ENCODE measurements at places on chromosomes 7 and 10. TPM values are rescaled to one million over a fixed set of nuclear protein-coding genes. Genes with fewer than 3 reads are reported as not detected.

GRCh38 chr7:85737426-85737825 is 550.6 kb upstream of the SEMA3D start:
- DNase-seq = no peak

DNA sequence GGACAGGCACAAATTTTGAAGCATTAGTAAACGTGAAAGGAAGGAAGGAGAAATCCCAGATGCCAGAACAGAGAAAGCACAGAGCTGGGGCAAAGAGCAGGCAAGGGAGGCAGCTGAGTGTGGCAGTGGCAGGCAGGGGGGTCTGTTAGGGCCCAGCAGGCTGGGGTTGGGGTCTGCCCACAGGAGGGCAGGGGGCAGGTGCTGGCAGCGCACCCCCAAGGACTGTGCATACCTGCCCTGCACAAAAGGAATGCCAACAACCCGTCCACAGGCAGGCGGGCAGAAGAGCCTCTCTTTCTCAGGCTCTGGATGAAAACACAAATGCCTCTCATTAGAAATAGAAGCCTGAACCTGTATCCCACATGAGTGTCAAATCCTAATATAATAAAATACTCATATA is 552.3 kb downstream of the PTPRN2 start:
- DNase-seq = no peak

- no peak for DNase-seq
Observed at GRCh38 chr10:124210263-124210662, 116.9 kb upstream of the CHST15 start.

GRCh38 chr7:21966271-21966670 is 20.6 kb upstream of the CDCA7L start:
- no peak for DNase-seq

DNA sequence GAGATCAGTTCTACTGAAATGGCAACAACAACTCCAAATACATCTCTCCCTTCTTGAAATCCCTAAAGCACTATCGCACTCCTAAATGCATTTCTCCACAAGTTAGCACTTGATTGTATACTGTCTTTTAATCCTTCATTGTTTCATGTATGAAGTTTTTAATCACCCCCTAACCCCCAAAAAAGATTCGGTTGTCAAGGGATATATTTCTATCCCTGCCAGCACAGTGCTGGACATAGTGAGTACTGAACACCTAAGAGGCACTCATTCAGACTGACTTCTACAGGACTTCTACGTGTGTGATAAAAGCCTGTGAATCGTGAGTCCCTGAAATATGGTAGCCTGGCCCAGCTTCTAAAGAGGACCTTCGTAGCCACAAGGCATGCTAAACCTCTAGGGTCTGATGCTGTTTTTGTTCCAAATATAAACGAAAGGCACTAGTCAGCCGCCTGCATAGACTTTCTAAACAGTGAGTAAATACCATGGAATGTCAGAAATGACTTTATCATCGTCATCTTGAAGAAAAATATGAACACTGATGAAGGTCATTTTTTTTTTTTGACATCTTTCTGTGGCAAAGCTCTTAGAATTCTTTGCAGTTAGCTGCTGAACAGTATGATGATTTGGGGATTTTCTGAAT is 14.6 kb upstream of the ZSCAN21 start:
- DNase-seq = peak; percentile 95

- no peak for DNase-seq
Observed at GRCh38 chr7:123569352-123570010, 11.9 kb upstream of the NDUFA5 start.

- no peak for DNase-seq
Observed at GRCh38 chr7:17807242-17807641, 133.1 kb downstream of the SNX13 start.

DNA sequence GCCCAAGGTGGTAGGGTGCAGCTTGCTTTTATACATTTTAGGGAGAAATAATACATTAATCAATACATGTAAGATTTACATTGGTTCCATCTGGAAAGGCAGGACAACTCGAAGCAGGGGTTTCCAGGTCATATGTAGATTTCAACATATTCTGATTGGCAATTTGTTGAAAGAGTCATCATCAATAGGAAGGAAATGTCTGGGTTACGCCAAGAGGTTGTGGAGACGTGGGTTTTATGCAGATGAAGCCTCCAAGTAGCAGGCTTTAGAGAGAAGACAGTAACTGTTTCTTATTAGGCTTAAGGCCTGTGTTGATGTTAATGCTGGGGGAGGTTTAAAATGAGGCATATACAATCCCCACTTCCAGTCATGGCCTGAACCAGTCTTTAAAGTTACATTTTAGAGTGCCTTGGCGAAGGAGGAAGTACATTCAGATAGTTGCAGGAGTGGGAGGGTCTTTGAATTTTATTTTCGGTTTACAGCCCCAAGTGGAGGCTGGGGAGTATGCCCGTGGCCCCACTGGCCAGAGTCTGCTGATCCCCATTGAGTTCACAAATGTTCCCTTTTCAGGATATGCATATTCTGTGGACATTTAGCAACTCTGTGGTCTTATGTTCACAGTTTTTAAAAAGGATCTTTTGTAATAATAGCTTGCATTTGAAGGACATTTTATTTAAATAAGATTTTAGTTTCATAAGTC is 166.0 kb upstream of the GDF10 start:
- DNase-seq = no peak

GRCh38 chr7:5630670-5631069 is 150.8 kb downstream of the RNF216 start:
- DNase-seq = no peak

DNA sequence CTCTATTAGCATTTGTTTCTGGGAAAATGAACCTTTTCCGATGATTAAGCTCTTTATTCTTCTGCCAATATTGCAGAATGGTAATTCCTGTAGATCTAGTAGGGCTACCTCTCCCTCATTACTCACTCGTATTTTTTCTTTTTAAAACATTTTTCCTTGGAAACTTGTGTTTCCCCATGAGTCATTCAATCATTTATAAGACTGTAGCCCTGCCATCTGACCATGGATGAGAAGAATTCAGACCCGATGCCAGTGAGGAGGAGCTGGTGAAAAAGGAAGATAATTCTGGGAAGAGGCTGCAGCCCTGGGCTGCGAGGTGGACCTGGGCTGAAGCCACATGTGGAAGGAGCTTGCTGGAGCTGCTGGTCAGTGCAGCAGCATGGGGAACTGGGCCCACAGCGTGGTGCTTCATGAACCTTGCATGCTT is 242.8 kb downstream of the KLF6 start:
- peak; percentile 78 for DNase-seq

DNA sequence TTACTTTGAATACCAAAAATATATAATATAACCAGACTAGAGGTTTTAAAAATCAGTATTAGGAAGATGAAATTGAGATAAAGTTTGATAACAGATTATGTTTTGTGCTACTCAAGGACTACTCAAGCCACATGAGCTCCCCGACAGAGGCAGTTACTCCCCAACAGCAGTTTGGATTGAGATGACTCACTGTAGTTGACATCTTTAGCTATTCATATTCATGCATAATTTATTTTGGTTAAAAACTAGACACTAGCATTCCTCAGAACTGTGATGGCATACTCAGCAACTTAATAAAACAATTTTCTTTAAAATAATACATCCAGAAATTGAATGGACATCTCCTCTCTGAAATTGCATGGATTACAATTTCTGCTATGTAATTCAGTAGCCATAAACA is 19.6 kb downstream of the PCLO start:
- no peak for DNase-seq

DNA sequence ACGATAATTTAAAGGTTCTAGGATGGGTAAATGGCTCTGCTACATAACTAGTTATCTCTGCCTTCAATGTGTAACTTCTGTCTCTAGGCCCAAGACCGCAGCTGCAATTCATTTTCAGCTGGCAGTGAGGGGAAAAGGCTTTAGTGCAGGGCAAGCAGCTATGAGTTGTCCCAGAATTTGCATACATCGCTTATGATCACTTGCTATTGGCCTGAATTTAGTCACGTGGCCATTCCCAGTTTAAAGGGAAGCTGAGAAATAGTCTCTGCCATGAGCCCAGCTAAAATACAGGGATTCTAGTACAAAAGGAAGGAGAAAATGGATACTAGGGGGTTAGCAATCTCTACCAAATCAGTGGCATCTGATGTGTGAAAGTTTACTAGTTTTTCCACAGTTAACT is 145.8 kb upstream of the IMMP2L start:
- peak; percentile 37 for DNase-seq

GRCh38 chr7:120735791-120736190 is 122.2 kb downstream of the TSPAN12 start:
- peak; percentile 19 for DNase-seq

GRCh38 chr10:101182936-101183335 is 46.3 kb downstream of the LBX1 start:
- DNase-seq = no peak

GRCh38 chr7:122885583-122886356 is 490 bp downstream of the CADPS2 start:
- no peak for DNase-seq

- DNase-seq = no peak
Observed at GRCh38 chr7:137446025-137446424, 102.5 kb upstream of the PTN start.

DNA sequence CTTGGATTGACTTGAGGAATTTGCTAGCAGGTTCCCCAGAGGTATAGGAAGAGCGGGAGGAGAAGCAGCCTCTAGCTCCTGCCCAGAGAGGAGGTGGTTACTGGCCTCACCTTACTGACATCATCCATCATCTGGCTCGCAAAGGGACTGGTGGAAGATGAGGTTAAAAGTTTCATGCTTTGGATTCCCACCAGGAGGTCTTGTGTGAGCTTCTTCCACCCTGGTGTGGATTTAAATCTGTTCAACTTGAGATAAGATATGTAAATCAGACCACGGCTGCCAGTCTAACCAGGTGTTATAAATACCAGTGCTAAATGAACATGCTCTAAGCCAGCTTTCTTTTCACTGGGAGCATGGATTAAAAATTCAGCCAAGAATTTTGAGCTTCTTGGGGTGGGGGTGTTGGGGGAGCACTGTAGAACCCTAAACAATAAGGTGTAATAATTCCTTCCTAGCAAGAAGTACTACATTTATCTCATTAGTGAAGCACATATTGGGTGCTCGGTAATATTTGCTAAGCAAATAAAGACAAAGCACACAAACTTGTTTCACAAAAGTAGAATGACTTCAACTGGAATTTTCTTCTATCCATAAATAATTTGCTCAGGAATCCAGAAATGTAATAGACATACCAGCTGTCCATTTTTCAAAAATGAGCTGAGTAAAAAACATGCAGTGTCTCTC is 7.8 kb downstream of the PROSER2 start:
- no peak for DNase-seq

DNA sequence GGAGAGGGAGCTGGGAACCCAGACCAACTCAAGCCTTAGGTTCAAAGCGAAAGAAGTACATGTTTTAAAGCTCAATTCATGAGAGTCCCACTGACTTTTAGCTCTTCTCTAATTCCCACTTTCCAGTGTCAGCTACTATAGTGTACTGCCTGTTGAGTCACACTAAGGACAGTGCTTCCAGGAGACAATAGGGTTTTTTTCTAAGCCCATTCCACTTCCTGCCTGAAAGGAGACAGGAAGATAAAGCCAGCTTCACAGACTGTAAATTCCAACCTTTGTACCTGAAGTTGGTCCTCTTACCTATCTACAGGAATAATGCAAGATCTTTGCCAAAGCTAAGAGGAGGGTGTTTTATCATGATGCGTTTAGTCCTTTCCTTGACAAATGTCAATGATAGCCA is 4.4 kb downstream of the MSRB2 start:
- DNase-seq = no peak

GRCh38 chr10:124904796-124905195 is 37.1 kb upstream of the ZRANB1 start:
- DNase-seq = no peak

DNA sequence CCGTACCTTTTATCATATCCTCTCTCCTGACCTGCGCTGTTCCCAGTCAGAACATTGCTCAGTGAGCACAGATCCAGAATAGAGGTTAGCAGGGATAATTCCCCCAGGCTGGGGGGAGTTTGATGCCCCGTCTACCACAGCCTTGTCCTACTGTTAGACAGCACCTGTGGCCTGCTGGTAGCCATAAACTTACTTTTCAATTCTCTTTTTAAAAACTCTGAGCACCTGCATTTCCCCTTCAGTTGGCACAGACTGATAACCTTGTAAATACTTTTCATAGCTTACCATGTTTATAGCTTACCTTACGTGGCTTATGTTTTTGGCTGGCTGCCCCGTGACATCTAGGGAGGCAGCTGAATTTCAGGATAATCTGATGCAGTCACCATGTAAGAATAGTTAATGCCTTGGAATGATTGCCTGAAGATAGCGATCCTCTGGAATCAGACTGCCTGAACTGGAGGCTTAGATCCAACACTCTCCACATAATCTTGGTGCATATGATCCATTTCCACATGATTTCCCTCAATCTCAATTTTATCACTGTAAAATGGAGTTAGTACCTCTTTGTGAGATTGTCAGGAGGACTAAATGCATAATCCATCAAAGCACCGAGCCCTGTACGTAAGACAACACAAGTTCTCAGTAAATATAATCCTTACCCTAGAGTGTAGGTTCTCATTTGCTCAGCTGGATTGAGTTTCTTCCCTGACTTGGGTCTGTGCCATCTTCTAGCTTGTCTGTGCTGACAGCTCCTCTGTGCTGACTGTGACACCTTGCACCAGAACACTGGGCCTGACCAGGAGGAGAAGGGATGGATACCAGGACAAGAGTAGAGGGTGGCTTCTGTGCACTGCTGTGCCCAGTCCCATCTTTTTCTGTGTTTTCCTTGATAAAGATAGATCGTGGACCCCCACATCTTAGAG is 111.7 kb upstream of the GJD4 start:
- no peak for DNase-seq

DNA sequence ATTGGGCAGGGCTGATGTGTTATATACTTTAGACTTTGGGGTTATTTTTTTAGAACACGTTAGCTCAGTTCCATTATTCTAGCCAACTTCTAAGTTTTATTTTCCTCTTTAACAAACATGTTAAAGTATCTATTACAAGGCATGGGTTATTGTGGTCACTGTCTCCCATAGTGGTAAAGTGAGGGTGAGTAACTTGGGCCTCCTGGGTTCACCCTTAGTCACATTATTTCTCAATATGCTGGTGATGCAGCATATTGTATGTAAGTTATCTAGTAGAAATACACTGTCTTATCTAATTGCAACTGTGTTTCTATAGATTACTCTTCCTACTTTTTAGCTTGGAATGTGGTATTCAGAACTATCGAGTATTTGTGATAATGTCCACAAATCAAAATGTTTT is 65.9 kb downstream of the BBS9 start:
- DNase-seq = peak; percentile 97

GRCh38 chr7:90453931-90454330 is 15.5 kb upstream of the PTTG1IP2 start:
- DNase-seq = no peak

- DNase-seq = no peak
Observed at GRCh38 chr10:93333278-93333978, 148.7 kb downstream of the MYOF start.

HTR7 gene
- total RNA-seq = 19.6 TPM

MRPS16 gene
- 83.9 TPM for total RNA-seq

AKR1C3 gene
- total RNA-seq = 33.5 TPM

HOXA3 gene
- 4.6 TPM for total RNA-seq

SPDYE11 gene
- not detected for total RNA-seq

SLC26A3 gene
- total RNA-seq = not detected

HGF gene
- total RNA-seq = 13.0 TPM

CNNM1 gene
- 0.32 TPM for total RNA-seq

DKK1 gene
- 108 TPM for total RNA-seq

PRTFDC1 gene
- 1.6 TPM for total RNA-seq

ARID5B gene
- total RNA-seq = 17.4 TPM

SFRP4 gene
- 0.32 TPM for total RNA-seq

Data from LHCN-M2 (cell line).